Aorta (tissue), 5 donors: ENCODE measurements at places on chromosomes 3 and 15. TPM values are rescaled to one million over a fixed set of nuclear protein-coding genes. Genes with fewer than 3 reads are reported as not detected.
A peak's percentile ranks its signal among the peaks of the same experiment; 100 is the strongest.

GRCh38 chr3:35291471-35292236 lies 347.7 kb upstream of the ARPP21 start:
- DNase-seq, result no peak

- no peak for DNase-seq
Observed at GRCh38 chr15:41194444-41194843, 36.1 kb downstream of the EXD1 start.

- DNase-seq, result peak; percentile 2
Observed at GRCh38 chr15:89457086-89457485, 39.3 kb downstream of the RHCG start.

GRCh38 chr15:38905632-38906031 lies 341.0 kb upstream of the RASGRP1 start:
- no peak for DNase-seq

The SUCLG2 gene
- polyA plus RNA-seq, result 71.9 TPM
